Stimulated activated CD4-positive, alpha-beta T cell treated with anti-CD3 and anti-CD28 coated beads, Interleukin-1b, Interleukin-23, amount 100 ng/mL, for 24 hours (primary cell): ENCODE measurements at places on chromosomes 13 and 19.

- DNase-seq: no peak
Observed at GRCh38 chr13:81874681-81875661, 1534.0 kb upstream of the SPRY2 start.

- no peak for DNase-seq
Observed at GRCh38 chr13:67330149-67330548, 100.0 kb upstream of the PCDH9 start.

DNA sequence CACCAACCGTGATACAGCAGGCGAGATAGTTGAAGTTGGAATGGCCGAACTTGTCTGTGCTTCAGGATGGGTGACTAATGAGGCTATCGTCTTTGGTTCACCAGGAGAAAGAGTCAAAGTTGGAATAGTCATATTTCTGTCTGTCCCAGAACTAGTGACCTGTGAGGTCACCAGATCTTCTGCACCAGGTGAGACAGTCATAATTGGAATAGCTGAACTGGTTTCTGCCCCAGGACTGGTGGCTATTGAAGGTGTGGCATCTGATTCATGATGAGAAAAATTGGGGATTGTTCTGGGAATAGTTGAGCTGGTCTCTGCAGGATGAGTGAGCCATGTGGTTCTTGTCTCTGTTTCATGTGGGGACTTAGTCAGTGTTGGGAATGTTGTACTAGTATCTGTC, 71.6 kb downstream of the MUC16 start:
- DNase-seq: no peak

- no peak for DNase-seq
Observed at GRCh38 chr19:30159636-30160035, 212.5 kb upstream of the ZNF536 start.
